ENCODE measurements at places on chromosomes 1 and 21.
A peak's percentile ranks its signal among the peaks of the same experiment; 100 is the strongest.

GRCh38 chr1:243421784-243422183, 165.9 kb downstream of the SDCCAG8 start:
- DNase-seq = peak; percentile 70

- DNase-seq = no peak
Measured at GRCh38 chr21:32056791-32057190, 184.0 kb downstream of the HUNK start.

GRCh38 chr1:202124142-202124541, 1.4 kb downstream of the GPR37L1 start:
- DNase-seq = no peak

DNA sequence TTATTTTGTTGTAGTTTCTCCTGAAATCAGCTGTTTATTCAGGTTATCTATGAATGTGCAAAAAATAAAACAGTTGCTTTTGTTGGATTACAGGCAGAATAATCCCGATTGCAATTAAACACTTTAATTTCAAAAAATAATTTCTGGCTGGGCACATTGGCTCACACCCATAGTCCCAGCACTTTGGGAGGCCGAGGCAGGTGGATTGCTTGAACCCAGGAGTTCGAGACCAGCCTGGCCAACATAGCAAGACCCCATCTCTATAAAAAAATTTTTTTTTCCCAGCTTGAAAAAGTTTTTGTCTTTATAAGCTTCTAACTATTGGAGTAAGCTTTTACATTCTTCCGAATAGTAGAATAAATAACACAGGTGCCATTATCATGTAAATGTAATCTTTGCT, 15.3 kb downstream of the RCAN3 start:
- DNase-seq = no peak

GRCh38 chr1:88655685-88656299, 28.3 kb upstream of the PKN2 start:
- no peak for DNase-seq

DNA sequence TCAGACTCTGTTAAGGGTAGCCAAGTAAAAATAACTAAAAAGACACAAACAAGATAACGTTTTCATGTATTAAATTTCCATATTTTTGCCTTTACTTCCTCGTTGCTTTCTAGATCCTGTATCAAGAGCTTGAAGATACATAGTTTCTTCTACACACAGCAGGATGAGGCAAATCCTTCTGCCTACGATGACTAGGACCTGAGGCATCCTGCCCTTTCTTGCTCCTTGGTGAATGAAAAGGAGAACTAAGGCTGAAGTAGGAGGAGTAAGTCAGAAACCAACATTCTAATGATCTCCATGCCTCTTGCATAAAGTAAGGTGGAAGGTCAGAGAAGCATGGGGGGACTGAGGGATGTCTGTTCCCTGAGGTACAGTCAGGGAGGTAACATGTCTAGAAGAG, 102.6 kb downstream of the GPATCH2 start:
- no peak for DNase-seq

DNA sequence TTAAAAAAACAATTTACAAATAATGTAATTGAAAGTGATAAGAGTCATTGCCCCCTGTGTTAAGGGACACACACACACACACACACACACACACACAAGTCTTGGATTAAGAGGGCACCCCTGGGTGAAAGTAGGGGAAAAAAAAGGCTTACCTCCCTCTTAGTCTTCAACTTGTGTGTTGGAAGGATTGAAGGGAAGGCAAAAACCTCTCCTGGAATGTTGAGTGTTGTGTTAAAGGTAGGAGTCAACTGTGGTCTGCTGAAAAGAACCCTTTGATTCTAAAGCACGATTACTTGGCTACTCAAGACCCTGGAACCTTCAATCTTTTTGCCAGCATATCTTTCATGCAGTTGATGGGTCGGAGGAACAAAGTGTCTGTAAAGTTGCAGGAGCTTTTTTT, 6.4 kb downstream of the PBX1 start:
- DNase-seq = no peak

- no peak for DNase-seq
Measured at GRCh38 chr1:201570886-201571624, 32.1 kb downstream of the NAV1 start.

GRCh38 chr1:40620150-40620549, 45.3 kb downstream of the RIMS3 start:
- no peak for DNase-seq

DNA sequence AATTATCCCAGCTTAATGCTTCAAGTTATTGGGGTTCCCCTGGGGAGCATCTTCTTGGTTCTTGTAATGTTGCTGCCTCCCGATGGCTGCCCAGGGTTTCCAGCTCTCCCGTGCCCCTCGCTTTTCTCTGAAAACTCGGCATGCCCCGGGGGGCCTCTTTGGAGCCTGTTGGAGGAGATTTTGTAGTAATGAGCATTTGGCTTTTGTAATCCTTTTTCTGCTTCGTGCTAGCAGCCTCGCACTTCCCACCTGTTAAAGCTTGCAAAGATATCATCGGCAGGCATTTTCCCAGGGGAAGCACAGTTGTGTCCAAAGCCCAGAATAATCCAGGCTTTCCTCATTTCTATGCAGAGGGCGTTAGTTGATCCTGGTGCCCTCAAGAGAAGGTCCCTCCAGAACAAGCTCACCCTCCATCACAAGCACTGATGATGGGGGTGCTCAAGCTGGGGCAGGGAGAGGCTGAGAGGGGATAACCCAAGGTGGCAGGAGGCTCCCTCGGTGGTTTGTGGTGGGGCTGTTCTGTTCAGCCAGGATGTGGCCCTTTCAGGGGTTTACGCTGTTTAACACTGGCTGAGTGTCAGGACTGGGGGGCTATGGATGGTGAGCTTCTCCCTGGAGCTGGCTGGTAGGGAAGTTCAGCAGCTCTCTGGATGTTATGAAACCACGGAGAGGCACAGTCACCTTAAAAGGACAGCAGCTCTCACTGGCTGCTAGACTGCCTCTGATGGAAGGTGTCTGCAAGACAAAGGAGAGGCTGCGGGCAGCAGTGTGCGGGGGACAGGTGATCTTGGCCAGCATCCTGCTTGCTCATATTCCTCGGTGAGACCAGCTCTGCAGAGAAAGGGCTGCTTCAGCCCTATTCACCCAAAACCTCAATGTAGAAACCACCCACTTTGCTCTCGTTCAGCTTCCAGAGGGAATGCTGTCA, 477.1 kb upstream of the VAMP3 start:
- no peak for DNase-seq

GRCh38 chr1:38076038-38076437, 29.4 kb upstream of the POU3F1 start:
- no peak for DNase-seq

GRCh38 chr1:66711420-66711819, 40.8 kb upstream of the DYNLT5 start:
- DNase-seq = no peak

DNA sequence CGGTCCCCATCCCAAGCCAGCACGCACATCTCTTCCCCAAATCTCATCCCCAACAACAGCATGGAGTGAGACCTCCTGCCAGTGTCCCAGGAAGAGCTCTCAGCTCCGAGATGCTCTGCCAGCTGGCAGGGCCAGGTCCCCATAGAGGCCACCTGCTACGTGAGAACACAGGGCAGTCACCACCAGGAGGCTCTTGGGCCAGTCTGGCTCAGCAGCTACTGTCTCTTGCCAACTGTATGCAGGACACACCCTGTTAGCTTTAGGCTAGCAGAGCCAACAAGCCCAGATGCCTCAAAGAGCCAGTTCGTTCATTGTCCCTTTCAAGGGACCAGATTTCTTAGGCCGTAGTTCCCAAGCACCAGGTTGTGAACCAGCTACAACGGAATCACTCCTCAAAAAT, 36.9 kb downstream of the FBXO2 start:
- no peak for DNase-seq

- DNase-seq = peak; percentile 57
Measured at GRCh38 chr1:156813750-156814570, 2.7 kb downstream of the SH2D2A start.

GRCh38 chr1:72018562-72018961, 263.8 kb downstream of the NEGR1 start:
- DNase-seq = no peak
